Kidney tubule cell (primary cell): ENCODE measurements at places on chromosomes 5 and 9.
A peak's percentile ranks its signal among the peaks of the same experiment; 100 is the strongest.

- DNase-seq, result no peak
Observed at GRCh38 chr5:136108180-136108611, 24.4 kb upstream of the SMAD5 start.

DNA sequence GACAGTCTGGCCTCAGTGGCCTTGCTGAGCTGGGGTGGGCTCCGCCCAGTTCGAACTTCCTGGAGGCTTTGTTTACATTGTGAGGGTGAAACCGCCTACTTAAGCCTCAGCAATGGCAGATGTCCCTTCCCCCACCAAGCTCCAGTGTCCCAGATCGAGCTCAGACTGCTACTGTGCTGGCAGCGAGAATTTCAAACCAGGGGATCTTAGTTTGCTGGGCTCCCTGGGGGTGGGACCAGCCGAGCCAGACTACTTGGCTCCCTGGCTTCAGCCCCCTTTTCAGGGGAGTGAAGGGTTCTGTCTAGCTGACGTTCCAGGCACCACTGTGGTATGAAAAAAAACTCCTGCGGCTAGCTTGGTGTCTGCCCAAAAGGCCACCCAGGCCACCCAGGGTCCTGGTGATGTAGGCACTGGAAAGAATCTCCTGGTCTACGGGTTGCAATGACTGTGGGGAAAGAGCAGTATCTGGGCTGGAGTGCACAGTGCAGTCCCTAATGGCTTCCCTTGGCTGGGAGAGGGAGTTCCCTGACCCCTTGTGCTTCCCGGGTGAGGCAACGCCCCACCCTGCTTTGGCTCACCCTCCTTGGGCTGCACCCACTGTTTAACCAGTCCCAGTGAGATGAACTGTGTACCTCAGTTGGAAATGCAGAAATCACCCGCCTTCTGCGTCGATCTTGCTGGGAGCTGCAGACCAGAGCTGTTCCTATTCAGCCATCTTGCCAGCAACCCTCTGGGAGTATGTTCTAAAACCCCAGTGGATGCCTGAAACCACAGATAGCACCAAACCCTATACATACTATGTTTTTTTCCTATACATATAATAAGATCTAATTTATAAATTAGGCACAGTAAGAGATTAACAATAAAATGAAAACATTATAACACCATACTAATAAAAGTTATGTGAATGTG, 95.5 kb downstream of the TMEM161B start:
- DNase-seq, result no peak

DNA sequence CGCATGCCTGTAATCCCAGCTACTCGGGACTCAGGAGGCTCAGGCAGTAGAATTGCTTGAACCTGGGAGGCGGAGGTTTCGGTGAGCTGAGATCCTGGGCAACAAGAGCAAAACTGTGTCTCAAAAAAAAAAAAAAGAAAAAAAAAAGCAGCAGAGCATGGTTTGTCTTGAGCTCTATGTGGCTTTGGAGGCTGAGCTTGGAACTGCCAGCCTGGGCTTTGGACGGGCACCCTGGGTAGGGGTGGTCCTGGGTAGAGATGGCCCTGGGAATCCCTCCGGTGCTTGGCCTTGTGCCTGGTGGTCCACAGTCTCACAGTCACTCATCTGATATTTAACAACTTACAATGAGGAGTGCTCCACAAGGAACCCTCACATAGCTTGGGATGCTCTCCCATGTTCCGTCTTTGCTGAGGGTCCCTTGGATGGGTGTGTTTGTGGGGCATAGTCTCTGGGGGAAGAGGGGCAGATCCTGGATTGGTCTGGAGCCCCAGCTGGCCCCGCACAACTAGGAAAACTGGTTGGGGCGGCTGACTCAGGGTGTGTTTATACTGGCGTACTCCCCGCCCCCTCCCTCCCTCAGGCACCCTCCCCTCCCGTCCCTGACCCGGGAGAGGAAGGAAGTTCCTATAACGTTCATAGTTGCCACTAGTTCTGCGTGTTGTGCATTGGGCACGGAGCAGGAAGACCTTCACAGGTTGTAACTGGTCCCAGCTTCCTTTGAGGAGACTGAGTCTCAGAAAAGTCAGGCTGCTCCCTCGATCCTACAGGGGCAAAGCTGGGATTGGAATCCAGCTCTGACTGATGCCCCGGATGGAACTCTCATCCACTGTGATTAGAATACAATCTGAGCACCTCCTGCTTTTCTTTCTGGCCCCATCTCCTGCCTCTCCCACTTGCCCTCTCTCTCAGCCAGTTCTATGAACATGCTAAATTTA, 11.2 kb downstream of the IER5L start:
- peak; percentile 80 for DNase-seq

DNA sequence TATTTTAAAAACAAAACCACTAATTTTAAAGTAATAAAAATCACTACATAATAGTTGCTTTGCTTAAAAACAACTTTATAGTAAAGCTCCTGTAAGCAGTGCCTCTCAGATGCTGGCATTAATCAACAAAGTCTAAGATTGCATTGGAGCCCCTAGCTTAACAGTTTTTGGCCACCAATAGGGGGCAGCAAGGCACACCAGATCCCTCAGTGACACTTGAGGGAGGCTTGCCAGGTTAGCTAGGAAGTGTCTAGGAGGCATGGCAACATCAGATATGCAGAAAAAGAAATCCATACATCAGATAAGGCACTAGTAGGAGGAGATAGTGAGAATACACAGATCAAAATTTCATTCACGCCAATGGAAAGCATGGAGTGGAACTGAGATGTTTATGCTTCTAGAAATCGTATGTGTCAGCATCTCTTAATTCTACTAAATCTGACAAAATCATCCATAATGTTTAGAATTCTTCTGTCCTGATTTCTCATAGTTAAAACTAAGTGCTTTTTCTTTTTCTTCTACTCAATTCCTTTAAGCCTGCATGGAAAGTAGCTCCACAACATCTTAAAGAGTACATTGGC, 73.6 kb upstream of the PAM start:
- peak; percentile 75 for DNase-seq

DNA sequence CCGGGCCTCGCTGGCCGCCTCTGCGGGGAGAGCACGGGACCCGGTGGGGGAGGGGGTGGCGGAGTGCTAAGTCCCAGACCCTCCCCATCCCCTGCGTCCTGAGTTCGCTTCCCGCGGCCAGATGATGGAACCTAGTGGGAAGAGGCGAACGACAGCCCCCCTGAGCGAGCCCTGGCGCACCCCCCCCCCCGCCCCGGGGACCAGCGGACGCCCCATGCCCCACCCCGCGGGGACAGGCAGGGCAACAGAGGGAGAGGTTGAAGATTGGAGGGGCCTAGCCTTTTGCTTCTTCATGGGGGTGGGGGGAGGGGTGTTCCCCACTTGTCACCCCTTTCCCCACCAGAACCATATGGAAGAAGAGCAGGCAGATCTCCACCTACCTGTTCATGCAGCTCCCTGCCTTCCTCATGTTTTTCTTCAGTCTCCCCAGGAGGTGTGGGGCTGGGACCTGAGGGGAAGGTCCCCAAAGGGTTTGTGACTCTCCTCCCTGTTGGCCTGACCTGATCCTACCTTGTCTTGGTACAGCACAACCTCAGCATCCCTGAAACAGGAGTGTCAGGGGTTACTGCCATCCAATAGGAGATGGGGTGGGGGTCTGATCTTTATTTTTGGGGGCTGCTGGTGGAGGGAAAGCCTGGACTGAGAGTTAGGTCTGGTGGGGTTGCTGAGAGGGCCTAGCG, 485 bp downstream of the FAM53C start:
- DNase-seq, result no peak

DNA sequence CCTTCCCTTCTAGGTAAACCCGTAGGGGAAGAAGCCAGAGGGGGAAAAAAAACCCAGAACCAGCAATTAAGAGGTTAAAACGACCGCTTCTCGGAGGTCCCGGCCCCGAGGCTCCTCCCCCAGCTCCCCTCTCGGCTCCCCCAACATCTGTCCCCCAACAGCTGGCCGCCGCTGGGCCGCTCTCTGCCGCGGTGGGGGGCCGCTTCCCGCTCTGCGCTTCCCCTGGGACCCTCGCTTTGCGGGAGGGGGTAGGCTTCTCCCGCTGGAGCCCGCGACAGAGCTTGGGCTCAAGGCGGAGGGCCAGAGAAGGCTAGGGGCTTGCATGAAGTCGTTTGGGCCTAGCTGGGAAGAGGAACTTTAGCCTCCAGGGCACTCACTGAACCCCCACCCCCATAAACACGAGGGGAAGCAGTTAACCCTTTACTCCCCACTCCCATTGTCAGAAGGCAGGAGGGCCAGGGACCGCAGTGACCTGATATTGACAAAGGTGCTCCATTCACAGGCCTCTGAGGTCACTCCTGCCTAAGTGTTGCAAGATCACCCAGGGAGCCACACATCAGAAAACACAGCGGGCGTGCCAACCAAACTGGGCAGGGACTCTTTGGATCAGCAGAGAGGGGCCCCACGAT, 7.5 kb downstream of the LHX6 start:
- DNase-seq, result no peak

DNA sequence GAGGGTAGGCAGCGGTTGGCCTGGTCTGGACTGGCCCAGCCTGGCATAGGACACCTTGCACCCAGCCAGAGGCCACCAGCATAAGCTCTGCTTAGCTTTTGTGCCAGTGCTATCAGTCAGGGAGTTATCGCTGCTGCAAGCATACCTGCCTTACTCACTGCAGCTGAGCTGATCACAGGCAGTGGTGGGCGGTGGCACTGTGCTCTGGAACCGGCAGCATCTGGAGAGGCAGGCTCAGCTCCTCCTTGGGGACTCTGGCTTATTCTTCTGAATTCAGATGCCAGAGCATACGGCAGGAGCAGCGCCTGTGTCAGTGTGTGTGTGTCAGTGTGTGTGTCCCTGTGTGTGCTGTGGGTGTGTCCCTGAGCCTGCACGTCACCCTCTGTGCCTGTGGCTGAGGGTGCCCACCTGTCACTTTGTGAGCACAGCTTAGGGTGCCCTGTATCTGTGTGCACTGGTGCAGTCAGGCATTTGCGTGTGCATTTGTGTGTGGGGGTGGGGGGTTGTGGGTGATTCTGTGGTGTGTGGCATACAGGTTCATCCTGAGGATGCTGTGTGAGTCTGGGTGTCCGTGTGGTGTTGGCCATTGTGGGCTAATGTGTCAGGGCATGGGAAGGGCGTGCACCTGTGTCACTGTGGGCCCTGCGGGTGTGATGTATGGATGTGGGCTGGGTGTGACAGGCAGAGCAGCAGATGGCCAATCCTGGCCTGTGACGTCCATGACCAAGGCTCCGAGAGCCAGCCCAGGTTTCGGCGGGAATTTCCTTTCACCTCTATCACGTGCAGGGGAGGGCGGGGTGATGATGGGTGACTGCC, 23.5 kb downstream of the LMX1B start:
- DNase-seq, result no peak

DNA sequence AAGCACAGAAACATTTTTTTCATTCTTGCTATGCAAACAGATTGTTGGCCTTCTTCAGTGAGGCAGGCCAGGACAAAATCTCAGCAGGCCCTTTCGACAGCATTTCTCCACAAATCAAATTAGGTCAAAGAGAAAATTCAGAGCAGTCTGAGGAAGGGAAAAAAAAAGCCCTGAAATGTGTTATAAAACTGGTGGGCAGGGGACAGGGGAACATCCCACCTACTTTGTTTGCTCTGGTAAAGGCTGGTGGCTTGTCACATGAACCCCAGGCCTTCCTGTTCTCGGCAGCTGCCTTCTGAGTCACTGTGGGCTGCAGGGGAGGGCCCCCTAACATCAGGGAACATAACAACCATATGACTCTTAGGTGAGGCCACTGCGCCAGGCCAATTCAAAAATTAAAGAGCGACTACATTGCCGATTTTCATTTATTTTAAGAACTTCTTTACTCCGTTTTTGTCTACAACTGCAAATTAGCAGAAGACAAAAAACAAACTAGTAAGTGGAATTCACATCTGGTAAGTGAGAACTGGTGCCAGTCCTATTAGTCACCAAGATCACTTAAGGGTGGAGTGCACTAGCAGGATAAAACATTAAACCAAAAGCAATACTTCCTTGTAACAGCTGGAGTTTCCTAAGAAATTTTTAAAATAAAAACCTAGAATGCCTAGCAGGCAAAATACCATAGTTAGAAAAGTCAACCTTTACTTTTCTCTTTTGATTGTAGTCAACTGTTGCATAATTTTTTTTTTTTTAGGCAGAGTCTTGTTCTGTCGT, 46.2 kb upstream of the DENND4C start:
- peak; percentile 91 for DNase-seq

- DNase-seq, result no peak
Observed at GRCh38 chr9:76417394-76417793, 23.2 kb upstream of the RFK start.

- peak; percentile 90 for DNase-seq
Observed at GRCh38 chr9:18997151-18997550, 35.9 kb downstream of the SAXO1 start.

DNA sequence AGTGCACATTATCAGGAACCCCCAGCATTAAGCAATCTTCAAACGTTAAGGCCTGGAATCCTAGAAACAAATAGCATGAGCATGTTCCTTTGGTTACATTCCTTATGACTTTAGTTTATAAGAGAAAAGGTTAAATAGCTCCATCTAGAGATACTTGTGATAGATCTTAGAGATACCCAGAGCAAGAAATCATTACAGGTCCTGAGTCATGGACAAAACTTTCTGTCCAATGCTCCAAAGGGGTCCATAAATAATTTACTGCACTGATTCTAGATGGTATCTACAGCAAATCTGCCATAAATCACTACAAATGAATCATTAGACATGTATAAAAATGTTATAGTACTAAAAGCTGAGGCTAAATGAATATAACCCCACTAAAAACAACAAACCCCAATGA, 139.6 kb downstream of the HTR1A start:
- peak; percentile 9 for DNase-seq

GRCh38 chr5:106797996-106798395, 872.7 kb downstream of the EFNA5 start:
- DNase-seq, result no peak

DNA sequence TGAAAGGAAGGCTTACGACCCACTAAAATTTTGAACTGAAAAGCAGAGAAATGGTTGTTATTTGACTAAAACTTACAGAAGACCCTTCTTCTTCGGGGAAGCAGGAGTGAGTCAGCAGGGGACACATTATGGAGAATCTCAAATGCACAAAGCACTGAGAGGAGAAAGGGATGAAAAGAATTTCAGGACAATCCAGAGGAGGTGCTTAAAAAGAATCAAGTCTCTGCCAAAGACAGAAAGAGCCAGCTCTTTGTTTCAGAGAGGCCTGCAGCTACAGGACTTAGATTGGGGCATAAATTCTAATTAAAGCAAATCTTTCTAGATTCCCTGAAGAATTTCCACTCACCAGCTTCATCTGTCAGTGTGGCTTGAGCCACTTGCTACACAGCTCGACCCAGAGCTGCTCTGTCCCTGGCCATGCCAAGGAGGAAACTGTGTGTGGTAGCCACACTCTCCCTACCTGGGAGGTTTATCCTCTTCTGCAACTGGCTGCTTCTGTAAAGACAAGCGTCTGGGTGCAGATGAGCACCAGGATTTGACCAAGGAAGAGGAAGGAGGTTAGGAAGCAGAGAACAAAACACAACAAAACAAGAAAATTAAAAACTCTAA, 89.9 kb downstream of the SEMA5A start:
- DNase-seq, result no peak

GRCh38 chr9:82680179-82680935, 382.6 kb downstream of the RASEF start:
- DNase-seq, result no peak
